ENCODE measurements at places on chromosomes 5 and 9.

- DNase-seq, result peak; percentile 82
These were observed 9.9 kb downstream of the ZBED3 start for GRCh38 chr5:77076961-77077828.

DNA sequence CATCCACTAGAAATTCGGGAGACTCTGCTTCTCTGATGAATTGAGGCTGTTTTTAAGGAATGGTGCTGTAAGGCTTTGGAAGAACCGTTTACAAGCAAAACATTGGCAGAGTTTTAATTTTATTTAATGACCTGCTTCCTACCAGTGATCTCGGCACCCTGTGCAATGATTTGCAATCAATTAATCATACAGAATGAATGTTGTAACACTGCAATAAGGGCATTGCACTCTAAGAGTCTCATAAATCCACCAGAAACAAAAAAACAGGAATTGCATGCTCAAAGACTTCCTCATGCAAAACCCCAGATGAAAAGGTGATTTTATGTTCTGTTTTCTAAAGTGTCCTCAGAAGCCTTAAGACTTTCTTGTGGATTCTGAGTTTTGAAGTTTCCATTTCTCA lies 295.7 kb downstream of the ARHGEF28 start:
- DNase-seq, result no peak

DNA sequence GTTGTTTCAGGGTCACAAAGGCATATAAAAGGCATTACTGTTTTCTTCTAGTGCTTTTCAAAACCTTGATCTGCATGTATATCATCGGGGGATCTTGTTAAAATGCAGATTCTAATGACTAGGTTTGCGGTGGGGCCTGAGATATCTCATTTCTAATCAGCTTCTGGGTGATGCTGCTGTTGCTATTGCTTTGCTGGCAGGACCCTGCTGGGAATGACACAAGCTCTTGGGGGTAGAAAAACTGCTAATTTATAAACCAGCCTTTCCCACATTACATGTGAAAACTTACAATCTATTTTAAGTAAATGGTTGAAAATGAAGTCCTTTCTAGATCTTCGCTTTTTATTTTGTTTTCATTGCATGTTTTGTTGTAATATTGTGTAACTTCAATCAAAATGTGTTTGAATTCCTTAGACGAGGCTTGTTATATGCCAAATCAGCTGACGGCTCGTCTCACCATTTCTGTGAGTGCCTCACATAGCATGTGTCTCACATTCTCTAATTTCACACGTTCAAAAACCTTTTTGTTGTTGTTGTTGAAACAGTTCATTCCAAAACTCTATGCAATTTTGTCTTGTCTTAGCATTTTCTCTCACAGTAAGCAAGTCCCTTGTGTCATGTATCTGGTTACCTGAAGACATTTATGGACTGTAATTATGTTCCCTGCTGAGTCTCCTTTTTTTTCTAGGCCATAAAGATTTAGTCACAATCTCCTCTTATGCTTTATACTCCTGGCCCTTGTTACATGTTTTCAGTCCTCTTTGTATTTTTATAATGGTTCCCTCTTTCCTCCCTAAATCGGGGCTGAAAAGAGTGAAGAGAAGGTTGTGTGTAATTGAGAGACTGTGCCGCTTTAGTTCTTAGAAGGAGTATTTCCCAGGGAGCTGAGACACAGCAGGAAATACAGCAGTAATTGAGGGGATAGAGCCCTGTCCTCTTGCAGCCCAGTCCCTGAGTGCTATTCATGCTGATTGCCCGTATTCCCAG lies 521.0 kb upstream of the SEMA6A start:
- no peak for DNase-seq

DNA sequence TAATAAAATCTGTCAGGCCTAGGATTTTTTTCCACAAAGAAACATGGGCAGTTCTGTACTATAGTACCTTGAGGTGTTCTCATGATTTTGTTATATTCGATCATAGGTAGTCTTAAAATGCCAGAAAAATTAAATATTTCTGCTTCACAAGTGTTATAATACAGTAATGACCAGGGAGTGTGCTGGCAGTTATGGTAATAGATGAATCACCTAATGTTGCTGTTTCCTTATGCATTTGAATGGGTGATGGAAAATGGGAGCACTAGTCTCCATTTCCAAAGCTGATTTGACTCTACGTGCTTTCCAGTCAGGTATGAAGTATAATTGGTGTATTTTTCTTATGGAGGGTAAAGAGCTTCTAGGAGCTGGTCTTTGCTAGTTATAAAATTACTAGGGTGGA lies 23.8 kb downstream of the OGN start:
- no peak for DNase-seq

DNA sequence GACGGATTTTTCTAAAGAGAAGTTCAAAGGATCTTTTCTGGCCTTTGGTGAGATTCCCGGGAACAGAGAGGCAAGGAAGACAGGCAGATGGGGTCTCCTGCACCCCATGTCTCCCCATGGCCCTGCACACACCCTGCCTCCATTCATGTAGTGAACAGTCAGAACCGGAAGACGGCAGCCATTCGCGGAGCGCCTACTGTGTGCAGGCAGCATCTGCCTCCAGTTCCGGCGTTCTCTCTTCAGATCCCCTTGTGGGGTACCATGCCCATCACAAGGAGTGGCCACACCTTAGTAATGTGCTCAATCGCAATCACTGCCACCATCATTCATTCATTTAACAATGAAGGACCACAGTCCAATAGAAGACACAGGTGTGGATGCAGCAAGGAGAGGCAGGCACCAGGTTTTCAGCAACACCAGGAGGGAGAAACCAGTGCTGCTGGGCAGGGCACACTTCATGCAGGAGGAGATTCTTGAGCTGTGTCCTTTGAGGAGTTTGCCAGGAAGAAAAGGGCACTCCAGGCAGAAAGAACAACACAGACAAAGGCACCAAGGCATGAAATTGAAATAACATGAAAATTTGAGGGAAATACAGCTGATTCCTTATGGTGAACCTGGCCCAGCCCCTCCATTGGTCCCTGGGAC lies 171.5 kb upstream of the PHYKPL start:
- no peak for DNase-seq

GRCh38 chr5:10372726-10373709 lies 19.5 kb downstream of the MARCHF6 start:
- peak; percentile 4 for DNase-seq

DNA sequence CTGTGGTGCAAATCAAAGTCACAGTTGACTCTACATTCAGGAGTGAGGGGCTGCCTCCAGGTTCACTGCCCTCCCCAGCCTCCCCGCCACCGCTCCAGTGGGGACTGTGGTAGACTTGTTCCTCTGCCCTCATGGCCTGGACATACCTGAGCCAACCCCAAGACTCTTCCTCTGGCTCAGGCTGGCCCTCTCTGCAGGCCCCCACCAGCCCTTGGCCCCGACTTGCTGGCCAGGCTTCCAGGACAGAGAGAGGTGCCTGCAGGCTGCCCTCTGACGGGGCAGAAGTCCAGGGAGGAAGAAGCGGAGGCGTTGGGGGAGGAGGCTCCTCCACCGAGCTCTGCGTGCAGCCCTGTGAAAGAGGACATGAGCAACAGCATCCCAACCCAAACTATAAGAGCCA lies 2.8 kb upstream of the SARDH start:
- DNase-seq, result no peak

DNA sequence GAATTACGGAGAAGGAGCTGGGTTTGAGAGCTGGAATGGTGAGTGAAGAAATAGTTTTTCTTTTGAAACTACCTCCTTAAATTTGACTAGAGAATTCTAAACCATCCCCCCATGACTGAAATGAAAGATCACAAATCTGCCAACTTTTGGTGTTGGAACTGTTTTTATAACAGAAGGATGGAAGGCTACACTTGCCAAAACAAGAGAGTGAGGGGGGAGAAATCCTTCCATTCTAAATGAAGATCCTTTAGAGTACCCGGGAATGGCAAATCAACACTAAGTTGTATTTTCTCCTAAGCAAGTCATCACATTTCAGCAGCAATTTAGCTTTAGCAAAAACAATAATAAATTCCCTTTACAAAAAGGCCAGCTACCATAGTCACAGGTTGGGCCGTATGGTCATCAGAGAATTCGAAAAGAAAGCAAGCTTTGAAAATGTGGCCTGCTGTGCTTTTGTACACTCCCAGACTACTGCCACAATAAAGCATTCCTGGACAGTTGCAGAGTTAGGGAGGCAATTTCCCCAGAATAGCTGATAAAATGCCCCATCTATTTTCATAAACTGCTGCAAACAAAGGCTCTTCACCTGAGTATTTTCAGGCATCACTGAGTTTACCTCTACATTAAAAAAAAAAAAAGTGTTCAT lies 25.0 kb upstream of the FREM1 start:
- DNase-seq, result no peak

DNA sequence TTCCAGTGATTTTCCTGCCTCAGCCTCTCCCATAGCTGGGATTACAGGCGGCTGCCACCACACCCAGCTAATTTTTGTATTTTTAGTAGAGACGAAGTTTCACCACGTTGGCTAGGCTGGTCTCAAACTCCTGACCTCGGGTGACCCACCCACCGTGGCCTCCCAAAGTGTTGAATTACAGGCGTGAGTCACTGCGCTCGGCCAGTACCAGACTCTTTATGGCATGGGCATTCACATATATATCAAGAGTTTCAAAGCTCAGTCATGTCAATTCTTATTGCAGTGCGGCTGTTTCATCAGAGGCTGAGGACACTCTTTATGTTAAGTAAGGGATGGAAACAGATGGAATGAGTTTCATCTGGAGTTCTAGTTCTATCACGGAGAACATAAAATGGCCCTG lies 315.2 kb upstream of the CDH6 start:
- DNase-seq, result no peak

GRCh38 chr5:36058776-36059175 lies 7.9 kb downstream of the UGT3A2 start:
- DNase-seq, result no peak

- peak; percentile 40 for DNase-seq
These were observed 466.0 kb downstream of the CAAP1 start for GRCh38 chr9:26426551-26427131.

DNA sequence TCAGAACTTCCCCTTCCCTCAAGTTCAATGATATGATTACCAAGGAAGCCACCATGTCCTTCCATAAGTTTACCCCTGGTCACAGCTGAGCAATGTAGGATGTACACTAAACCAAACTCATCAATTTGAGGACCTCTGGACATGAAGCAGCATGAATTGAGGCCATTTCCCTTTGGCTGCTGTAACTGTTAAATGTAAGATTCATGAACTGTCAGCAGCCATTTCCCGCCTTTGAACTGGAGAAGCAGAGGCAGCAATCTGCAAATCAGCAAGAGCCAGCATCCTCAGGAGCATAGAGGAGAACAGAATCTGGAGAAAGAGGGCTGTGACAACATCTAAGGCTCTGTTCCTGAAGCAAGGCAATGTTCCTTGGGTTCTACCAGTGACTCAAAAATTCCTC lies 104.3 kb upstream of the PTGER4 start:
- no peak for DNase-seq

- peak; percentile 63 for DNase-seq
These were observed 1.1 kb upstream of the MAN2A1 start for GRCh38 chr5:109688630-109688969.

DNA sequence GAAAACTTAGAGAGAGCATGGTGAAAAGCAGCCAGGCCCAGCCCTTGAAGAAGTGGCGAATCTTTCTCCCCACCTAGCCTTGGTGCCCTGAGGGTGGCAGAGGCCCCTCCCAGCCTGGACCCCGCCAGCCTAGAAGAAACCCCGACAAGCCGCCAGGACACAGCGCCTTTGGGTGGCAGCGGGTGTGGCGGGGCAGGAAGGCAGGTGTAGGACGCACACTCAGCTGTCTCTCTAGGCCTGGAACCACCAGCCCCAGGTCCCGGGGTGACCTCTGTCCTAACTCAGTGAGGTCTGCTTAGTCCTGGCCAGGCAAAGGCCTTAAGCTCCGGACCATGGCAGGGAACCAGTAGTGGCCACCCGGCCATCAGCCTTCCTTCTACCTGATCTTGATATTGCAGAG lies 178.3 kb downstream of the BARX1 start:
- DNase-seq, result no peak

DNA sequence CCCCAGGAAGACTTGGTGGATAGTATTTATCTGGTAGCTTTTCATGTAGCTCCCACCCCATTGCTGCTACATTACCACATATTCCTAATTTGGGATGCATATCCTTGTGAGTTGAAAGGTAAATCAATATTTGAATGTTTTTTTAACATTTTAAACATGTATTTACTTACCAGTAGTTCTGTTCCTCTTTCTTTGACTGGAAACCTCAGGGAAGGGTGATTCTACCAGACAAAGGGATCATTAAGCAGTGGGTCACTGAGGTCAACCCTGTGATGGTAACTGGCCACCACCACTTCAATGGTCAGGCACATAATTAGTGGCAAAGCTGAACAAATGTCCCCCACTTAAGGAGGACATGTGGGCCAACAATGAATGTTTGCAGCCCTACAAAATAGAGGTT lies 27.2 kb upstream of the KLF9 start:
- no peak for DNase-seq

GRCh38 chr9:116420993-116421538 lies 266.0 kb upstream of the TRIM32 start:
- DNase-seq, result no peak

DNA sequence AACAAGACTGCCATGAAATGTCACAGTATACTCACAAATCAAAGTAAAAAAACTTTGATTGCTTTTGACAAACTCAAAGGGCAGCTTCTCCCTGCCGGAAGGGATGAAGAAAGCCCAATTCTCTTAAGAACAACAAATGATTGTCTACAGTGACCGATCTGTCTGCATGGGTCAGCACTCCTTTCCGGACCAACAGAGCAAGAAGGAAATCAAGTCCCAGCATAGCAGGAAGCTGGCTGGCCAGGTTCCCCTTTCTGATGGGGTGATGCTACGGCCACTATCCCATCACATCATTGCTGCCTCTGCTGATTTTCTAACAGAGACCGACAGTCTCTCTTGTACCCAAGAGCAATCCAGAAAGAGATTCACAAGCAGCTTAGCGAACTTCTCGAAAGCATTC lies 692 bp downstream of the C1QTNF3 start:
- no peak for DNase-seq

- no peak for DNase-seq
These were observed 85.4 kb downstream of the PJA2 start for GRCh38 chr5:109324351-109324750.

DNA sequence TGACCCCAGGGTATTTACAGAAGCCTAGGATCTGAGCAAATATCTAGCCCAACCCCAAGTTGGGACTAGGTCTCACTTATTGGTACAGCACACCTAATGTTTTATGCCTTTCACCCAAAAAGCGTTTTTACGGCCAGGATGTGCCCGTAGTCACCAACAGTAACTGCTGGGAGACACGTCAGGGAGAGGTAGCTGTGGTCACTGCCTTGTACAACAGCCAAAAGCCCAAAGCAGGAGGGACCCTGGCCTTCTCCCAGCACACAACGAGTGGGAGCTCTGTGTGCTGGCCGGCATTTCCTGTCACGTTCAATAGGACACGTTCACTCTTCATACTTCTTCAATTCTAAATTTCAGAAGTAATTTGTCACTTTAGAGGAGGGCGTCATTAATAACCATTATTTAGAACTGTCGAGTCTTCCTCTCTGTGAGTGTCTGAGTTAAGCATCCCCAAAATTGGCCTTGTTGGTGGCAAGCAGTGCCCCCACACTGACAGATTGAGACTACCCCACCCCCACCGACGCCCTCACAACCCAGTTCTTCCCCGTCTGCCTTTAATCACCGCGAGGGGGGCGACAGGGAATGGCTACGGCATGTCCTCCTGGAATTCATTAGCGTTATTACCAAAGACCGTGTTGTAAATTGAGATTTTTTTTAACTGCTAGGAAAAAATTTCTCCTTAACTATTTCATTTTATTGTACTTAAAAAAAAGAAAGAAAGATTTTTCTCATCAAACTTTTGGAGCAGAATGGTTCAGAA lies 80.7 kb downstream of the MVB12B start:
- no peak for DNase-seq

GRCh38 chr5:158235159-158235547 lies 376.2 kb upstream of the CLINT1 start:
- no peak for DNase-seq

GRCh38 chr9:14212077-14212476 lies 101.9 kb downstream of the NFIB start:
- DNase-seq, result no peak

All from NCI-H82 (cell line).